ENCODE measurements at places on chromosomes 2 and 18.

GRCh38 chr2:32745191-32745590 is 117.3 kb downstream of the TTC27 start:
- no peak for DNase-seq

GRCh38 chr2:232689152-232689910 is 7.8 kb upstream of the GIGYF2 start:
- no peak for DNase-seq

GRCh38 chr18:79169958-79170555 is 100.9 kb downstream of the ATP9B start:
- no peak for DNase-seq

DNA sequence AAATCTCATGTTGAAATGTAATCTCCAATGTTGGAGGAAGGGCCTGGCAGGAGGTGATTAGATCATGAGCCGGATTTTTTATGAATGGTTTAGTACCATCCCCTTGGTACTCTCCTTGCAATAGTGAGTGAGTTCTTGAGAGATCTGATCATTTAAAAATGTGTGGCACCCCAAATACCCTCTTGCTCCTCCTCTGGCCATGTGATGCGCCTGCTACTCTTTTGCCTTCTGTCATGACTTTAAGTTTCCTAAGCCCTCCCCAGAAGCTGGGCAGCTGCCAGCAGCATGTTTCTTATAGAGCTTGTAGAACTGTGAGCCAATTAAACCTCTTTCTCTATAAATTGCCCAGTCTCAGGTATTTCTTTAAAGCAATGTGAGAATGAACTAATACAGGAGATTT is 72.6 kb upstream of the FIGN start:
- DNase-seq: no peak

- DNase-seq: no peak
Measured at GRCh38 chr2:241372361-241372992, 16.4 kb downstream of the FARP2 start.

DNA sequence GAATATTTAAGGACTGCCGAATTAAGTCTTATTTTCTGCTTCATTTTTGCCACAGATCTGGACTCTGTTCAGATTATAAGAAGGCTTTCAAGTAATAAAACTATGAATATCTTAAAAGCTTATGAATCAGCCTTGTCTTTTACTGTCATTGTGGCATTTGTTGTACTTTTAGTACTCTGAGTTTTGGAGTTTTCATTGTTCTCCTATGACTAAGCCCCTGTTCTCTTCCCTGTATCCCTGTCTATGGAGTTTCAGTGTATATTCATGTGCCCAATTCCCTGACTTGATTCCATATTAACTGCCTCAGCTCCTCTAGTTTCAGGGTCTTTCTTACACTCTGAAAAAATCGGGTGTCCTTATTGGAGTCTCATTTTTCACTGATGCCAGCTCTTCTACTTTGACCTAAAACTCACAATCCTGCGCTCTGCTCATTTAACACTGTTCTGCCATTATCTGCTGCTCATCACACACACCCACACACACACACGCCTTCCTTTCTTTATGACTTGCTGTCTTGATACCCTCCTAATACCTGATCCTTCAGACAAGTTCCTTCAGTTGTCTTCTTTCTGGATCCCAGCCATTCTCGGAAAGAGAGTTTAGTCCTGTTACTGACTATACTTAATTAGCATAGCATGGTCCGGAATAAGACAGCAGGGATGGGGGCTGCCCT is 511.8 kb downstream of the CPS1 start:
- DNase-seq: no peak

GRCh38 chr2:105220604-105221003 is 20.9 kb upstream of the GPR45 start:
- DNase-seq: no peak

- no peak for DNase-seq
Measured at GRCh38 chr2:207663870-207664545, 38.8 kb upstream of the METTL21A start.

DNA sequence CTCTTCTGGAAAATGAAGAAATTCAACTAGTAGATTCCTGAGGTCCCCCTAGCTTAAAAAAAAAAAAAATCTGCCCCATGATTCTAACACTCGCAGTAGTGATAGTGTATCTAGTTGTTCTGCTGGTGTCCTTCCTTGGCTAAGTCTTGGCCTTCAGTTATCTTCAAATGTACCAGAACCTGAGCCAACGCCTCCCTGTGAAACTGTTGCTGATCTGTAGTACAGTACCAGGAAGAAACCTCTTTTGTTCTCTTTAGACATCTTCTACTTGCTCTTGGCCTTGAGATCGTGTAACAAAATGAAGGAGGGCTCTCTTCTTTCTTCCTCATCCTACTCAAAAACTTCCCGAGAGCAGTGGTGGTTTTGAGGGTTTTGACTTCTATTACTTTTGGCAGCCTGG is 31.0 kb downstream of the PLEK start:
- no peak for DNase-seq
